ENCODE measurements at places on chromosomes 16 and 17. TPM values are rescaled to one million over a fixed set of nuclear protein-coding genes. Genes with fewer than 3 reads are reported as not detected.

The PERCC1 gene
- not detected for total RNA-seq

The GRAPL gene
- total RNA-seq, result 36.1 TPM

The PRAC1 gene
- total RNA-seq, result not detected

The CCDC200 gene
- total RNA-seq, result 0.14 TPM

The OSGIN1 gene
- 0.68 TPM for total RNA-seq

GRCh38 chr16:66905633-66906539, 12.8 kb downstream of the CDH16 start:
- DNase-seq, result no peak

DNA sequence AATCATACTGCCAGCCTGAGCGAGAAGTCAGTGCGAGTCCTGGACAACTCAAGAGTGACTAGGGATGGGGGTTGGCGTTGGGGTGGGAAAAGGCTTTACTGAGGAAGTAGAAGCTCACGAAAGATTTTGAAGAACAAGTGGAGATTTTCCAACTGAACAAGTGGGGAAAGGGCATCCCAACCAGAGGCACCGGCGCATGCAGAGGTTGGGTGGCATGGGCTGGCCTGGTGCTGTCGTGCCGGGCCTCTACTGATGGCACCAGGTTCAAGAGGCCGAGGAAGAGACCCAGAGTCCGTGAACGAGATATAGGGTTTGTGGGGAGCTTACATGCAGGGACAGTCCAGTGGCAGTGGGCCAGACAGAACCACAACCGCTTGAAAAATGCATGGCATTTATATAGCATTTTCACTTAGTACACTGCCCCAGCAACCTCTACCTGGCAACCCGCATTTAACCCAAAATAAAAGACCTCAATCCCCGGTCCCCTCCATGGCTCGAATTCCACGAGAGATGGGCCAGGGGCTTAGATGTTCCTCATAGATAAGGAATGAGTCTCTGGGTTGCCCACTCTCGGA, 7.7 kb upstream of the ITGA3 start:
- no peak for DNase-seq

The CFAP119 gene
- total RNA-seq, result 1.2 TPM

The ZNF652 gene
- total RNA-seq, result 15.9 TPM

- DNase-seq, result no peak
These were observed 41.5 kb downstream of the NDEL1 start for GRCh38 chr17:8477171-8477570.

DNA sequence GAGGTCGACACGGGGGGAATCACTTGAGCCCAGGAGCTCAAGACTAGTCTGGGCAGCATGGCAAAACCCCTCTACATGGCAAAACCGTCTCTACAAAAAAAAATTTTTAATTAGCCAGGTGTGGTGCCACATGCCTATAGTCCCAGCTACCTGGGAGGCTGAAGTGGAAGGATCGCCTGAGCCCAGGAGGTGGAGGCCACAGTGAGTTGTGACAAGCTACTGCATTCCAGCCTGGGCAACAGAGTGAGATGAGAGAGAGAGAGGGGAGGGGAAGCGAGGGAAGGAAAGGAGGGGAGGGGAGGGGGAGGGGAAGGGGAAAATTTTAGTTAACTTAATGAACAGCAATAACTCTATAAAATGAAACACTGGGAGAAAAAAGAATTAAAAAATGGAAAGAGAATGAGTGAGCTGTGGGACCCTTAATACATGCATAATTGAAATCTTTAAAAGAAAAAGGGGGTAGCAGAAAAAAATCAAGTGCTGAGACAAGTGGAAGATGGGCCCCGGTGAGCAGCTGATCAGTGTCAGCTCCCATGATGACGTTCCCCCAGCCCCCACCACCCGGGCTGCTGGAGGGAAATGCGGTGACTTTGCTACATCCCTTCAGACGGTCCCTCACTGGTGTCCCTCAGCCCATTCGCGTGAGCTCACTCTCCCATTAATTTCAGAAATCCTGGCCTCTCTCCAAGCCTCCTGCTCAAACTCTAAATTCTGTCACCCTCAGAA, 2.7 kb downstream of the ASGR2 start:
- no peak for DNase-seq

DNA sequence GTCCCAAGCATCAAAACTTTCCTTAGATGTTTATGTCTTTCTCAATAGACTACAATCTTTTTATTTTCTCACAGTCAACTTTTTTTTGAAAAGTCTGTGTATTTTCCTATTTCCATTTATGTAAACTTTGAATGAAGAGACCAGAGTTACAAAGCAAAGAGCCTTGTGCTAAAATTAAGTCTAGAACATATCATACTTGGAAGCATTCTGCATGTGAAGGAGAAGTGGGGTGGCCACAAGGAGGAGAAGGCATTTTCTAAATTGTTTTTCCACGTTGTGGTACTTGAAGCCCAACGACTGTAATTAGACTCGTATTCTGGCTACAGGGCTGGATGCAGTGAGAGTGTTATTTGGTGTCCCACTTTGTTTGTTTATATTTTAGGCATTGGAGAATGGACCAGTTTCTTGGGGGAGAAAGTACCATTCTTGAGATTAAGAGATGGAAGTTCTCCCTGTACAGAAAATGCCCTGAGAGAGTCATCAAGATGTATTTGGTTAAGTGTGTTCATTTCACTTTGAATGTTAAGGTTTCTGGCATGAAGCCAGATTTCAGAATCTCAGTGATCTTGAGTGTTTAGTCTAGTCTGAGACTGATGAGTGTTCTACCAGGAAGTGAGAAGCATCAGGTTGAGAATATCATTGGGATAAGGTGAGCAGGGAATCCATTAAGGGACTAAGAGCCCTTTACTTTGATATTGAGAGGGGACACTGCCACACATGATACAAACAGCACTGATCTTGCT, 71.6 kb downstream of the MAP2K6 start:
- DNase-seq, result peak; percentile 24

DNA sequence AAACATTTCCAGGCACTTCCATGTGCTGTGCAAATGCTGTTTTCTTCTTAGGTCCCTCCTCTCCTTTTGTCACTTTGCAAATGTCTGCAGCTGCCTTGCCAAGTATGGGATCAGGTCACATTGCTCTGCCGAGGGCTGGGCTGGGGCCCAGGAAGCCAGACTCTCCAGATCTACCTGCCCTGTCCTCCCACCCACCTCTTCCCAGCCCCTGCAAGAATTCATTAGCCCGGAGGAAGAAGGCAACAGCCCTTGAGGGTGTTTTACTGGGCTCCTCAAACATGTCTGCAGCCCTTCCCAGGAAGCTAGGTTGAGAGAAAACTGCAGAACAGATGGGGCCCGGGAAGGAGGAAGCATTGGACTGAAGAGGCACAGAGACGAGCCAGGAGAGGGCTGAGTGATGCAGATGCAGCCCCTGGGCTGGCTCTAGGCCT, 47.1 kb downstream of the WSB1 start:
- DNase-seq, result no peak

The HYDIN gene
- 0.17 TPM for total RNA-seq

DNA sequence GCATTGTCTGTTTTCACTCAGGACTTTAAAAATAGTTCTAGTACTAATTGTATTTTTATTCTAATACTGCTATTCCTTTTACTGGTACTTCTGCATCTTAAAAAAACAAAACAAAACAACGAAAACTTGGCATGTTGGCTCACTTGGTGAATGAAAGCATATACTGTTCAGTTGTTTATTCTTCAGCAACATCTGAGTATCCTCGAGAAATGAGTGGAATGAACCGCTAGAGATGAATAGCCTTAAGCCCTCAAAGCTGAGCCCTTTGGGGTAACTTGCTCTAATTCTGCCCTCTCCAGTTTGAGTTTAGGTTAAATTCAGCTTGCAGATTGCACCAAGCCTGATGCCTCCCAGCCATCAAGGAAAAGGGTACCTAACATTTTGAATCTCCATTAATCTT, 126.5 kb downstream of the WWOX start:
- DNase-seq, result no peak

GRCh38 chr17:63946440-63947363, 14.6 kb upstream of the CD79B start:
- peak; percentile 71 for DNase-seq

DNA sequence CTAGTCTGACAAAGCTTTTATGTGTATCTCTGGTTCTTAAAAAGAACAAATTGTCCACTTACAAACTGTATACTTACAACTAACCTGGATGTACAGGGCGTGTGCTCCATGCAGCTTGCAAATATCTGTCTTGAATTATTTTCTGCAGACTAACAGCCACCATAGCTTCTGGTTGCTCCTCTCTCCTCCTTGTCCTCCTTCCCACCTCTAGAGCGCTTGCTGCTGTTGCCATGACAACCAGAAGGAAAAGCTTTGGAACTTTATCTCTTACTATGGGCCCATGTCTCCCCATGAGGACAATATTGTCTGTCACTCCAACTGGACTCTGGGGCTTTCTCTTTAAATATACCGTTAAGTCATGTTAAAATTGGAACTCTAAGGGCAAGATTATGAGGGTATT, 71.5 kb upstream of the DHX40 start:
- DNase-seq, result no peak

DNA sequence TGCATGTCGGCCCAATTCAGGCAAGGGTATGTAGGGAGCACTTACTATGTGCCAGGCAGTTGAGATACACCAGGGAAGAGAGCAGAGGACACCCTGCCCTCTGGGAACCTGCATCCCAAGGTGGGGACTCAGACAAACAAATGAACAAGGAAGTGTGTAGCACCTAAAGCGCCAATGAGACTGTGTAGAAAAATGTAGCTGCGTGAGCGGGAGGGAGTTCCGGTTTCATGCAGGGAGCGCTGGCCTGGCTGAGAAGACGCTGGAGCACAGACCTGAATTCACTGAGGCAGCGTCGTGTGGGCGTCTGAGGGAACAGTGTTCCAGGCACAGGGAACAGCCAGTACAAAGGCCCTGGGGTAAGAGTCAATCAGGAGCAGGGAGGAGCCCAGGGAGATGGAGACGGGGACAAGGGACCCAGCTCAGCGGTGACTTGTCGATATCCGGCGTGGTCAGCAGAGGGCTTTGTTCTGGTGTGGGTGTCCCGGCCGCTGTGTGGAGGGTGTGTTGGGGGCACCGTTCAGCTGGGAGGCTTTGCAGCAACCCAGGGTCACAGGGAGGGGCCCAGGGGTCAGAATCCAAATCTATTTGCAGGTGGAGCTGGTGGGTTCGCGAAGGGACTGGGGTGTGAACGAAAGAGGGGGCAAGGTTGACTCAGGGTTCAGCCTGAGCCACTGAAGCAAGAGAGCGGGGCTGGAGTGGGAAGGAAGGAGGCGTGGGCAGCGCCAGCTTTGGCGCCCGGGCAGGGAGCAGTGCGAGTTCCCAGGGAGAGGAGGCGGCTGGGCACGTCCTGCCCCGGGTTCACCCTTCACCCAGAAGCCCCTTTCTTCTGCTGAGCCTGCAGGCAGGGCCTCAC, 17.8 kb upstream of the OSGIN1 start:
- no peak for DNase-seq

The TTYH2 gene
- total RNA-seq, result 0.70 TPM

DNA sequence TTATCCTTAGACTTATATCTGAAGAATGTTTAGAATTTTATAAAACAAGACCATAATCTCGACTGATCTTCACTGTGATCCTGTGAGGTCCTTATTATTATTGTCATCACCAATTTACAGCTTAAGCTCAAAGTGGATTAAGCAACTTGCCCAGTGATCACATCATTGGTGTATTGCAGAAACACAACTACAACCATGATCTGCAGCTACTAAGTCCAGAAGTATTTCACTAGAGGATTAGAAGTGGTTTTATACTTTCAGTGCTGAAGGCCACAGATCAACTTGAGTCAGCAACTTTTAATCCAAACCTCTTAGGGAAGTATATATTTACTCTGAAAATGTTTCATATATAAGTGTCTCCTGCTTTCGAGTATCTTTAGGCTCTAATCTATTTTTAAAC, 624.3 kb upstream of the SOX9 start:
- no peak for DNase-seq

- DNase-seq, result no peak
These were observed 20.2 kb downstream of the HLF start for GRCh38 chr17:55284944-55285339.

The HIGD1B gene
- not detected for total RNA-seq

GRCh38 chr16:67749436-67750078, 30.4 kb upstream of the GFOD2 start:
- DNase-seq, result no peak

- no peak for DNase-seq
These were observed 10.3 kb upstream of the SLC52A1 start for GRCh38 chr17:5045496-5045895.

The DHX58 gene
- 6.9 TPM for total RNA-seq

GRCh38 chr16:57679767-57680482, 11.8 kb downstream of the ADGRG3 start:
- no peak for DNase-seq

DNA sequence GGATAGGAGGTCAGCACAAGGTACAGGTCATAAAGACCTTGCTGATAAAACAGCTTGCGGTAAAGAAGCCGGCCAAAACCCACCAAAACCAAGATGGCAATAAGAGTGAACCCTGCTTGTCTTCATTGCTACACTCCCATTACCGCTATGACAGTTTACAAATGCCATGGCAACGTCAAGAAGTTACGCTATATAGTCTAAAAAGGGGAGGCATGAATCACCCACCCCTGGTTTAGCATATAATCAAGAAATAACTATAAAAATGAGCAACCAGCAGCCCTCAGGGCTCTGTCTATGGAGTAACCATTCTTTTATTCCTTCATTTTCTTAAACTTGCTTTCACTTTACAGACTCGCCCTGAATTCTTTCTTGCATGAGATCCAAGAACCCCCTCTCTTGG, 1.0 kb upstream of the HSBP1 start:
- DNase-seq, result no peak

- DNase-seq, result no peak
These were observed 282.6 kb downstream of the CBLN1 start for GRCh38 chr16:48999044-48999443.

GRCh38 chr16:58021661-58022551, 3.6 kb upstream of the MMP15 start:
- no peak for DNase-seq

DNA sequence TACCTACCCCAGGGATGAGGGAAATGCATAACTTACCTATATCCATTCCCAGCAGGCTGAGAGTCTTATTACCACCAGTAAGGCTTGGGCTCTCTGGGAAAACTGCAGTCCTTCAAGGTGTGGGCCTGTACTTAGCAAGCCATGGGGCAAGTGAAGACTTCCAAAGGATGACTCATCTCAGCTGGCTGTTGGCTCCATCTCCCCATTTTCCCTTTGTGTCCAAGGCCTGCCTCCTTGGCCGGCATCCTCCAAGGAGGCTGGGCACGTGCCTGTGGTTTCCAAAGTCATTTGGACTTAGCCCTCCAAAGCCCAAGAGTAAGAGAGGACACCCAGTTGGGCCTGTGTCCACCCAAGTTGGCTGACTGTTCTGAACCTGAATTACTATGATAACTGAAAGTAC, 89.8 kb downstream of the TMEM100 start:
- no peak for DNase-seq

The TEKT3 gene
- total RNA-seq, result not detected

The TNP2 gene
- total RNA-seq, result not detected

The PRSS22 gene
- not detected for total RNA-seq
